ENCODE measurements at places on chromosomes 3 and 15. TPM values are rescaled to one million over a fixed set of nuclear protein-coding genes. Genes with fewer than 3 reads are reported as not detected.

DNA sequence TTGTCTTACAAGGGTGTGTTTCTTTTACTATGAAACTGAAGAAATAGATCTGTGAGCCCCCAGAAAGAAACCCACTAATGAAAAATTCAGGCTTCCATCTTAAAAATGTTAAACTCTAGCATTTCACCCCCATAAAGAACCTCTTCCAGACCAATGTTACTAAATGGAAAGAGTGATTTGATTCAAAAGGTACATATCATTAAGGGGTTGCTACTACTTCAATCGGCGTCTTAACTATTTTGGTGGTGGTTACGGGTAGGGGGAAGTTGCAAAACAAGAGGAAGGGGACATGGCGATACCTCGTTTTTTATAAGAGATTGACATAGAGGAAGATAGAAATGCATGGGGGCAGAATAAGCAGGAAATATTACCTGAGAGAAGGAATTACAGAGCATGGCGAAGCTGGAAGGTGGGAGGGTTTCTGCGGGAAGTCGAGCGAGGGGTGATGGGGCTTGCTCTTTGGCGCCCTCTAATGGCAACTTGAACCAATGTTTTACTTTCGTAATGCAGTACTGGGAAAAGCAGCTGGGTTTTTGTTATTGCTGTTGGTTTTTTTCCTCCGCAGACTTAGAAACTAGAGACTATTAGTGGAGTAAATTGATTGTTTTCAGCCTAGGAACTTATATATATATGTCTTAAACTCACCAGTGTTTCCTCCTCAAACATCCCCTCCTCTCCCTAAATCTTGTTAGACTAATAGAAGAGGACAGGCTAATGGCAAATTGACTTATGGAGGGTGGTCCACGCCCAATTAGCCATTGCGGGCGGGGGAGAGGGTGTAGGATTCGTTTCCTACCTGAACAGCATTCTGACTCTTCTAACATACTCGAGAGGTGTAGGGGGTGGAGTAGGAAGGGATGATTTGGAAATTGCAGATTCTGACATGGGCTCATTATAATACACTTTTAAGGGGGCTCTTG, 11.3 kb upstream of the SOX2 start:
- peak; percentile 54 for DNase-seq

DNA sequence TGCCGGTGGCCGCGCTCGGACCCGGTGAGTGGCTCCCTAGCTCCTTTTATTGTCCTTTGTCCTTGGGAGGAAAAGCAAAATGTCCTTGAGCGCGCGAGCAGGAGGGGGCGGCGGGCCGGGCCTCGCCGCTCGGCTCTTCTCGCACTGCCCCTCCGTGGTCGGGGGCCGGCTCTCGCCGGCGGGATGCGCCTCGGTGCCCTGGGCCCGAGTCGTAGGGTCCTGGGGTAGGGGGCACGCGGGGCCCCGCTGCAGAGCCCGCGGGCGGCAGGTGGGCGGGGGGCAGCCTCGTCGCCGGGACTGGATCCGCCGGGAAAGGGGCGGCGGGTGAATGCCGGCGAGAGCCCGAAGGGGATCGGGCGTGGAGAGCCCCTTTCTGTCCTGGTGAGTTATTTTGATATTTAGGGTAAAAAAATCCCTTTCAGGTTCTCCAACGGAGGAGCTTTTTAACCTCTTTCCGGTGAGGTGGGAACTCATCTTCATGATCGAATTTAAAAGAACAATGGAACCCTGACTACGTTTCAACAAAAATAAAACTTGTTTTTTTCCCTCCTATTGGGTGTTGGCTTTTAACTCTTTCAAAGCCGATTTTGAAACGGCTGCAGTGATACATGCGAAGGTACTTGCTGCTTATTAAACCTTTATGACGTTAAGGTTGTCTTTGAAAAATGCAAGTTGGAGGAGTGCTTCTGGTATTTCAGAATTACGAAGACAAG, 16.8 kb upstream of the CHD2 start:
- peak; percentile 30 for DNase-seq

DNA sequence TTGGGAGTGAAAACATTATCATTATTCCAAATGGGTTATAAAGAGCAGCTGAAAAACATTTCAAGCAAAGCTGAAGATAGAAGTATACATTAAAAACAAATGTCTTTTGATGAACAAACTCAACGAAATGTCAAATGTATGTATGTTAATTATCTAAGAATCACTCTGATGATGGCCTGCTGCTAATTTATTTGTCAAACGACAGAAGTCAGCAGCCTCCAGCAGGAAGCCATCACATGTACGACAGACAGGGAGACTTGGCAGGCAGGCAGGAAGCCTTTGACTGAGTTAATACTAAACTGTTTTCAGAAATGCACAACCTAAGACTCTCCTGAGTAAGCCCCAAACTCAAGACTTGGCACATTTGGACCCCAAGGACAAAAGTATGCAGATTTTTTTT, 491.1 kb downstream of the ZNF385D start:
- no peak for DNase-seq

GRCh38 chr3:32452009-32452408, 50.6 kb downstream of the CMTM6 start:
- no peak for DNase-seq

DNA sequence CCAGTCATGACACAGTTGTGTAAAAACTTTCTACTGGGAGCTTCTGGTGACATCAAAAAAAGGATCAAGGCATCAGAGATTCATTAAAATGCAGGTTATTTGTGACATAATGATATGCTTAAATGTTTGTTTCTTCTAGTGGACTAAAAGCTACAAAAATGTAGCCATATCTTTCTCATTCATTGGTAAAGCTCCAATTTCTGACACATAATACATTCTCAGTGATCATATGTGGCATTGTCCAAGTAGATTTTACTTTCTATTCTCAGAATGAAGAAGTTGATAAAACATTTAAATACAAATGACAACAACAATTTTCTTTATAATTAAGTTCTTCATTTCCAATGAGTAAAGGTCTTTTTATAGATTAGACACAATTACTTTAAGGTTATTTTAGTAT, 71.0 kb upstream of the ARHGEF26 start:
- no peak for DNase-seq

PDCD6IP gene
- total RNA-seq = 133 TPM

- DNase-seq = no peak
Observed at GRCh38 chr15:71808311-71809020, 1.9 kb upstream of the NR2E3 start.

- DNase-seq = no peak
Observed at GRCh38 chr3:188578576-188579363, 424.8 kb downstream of the LPP start.

ARHGAP31 gene
- 0.84 TPM for total RNA-seq

GRCh38 chr3:37249294-37249693, 74.9 kb upstream of the LRRFIP2 start:
- DNase-seq = no peak

CCR9 gene
- total RNA-seq = not detected

GRCh38 chr15:31032961-31033371, 41.5 kb upstream of the MTMR10 start:
- no peak for DNase-seq

GRCh38 chr15:82533801-82534200, 6.5 kb downstream of the RPS17 start:
- no peak for DNase-seq

RTP3 gene
- not detected for total RNA-seq

DNA sequence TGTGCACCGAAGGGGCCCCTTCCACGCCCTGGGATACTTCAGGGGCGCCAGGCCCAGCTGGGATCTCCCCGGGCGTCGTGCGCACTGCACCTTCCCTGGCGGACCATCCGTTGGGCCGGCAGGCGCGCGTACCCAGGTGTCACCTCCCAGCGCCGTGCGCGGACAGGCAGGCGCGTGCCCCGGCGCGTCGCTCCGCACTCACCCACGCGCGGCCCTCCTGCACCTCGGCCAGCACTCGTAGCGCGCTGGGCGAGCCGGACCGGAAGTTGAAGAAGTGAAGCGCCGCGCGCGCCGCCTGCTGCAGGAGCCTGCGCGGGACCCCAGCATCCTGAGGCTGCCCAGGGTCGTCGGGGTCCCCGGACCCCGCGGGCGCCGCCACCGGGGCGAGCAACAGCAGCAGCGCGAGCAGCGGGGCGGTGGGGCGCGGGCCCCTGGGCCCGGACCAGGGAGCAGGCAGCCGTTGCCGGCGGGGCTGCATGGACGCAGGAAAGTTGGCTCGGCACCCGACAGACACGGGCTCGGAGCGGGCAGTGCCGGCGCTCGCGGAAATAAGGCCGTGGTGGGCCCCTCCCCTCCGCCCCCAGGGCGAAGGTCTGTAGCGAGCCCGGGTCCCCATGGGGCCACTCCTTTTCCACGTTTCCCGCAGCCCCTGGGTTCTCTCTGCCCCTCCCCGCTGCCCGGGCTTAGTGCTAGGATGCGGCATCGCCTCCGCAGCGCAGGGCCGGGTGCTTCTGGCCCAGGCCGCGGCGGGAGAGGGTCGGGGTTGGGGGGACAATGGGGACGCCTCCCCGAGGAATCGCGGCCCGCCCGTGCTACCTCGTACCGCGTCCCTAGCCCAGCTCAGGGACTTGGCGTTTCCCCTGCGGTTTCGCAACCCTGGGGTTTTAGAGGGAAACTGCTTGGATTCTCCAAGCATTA, at the start of gene RARRES1:
Gene RARRES1 (minus strand): TSS at position 520 of the 918 bp plus-strand sequence. CDS start 42 bp downstream, at position 478.
- peak; percentile 51 for DNase-seq

DNA sequence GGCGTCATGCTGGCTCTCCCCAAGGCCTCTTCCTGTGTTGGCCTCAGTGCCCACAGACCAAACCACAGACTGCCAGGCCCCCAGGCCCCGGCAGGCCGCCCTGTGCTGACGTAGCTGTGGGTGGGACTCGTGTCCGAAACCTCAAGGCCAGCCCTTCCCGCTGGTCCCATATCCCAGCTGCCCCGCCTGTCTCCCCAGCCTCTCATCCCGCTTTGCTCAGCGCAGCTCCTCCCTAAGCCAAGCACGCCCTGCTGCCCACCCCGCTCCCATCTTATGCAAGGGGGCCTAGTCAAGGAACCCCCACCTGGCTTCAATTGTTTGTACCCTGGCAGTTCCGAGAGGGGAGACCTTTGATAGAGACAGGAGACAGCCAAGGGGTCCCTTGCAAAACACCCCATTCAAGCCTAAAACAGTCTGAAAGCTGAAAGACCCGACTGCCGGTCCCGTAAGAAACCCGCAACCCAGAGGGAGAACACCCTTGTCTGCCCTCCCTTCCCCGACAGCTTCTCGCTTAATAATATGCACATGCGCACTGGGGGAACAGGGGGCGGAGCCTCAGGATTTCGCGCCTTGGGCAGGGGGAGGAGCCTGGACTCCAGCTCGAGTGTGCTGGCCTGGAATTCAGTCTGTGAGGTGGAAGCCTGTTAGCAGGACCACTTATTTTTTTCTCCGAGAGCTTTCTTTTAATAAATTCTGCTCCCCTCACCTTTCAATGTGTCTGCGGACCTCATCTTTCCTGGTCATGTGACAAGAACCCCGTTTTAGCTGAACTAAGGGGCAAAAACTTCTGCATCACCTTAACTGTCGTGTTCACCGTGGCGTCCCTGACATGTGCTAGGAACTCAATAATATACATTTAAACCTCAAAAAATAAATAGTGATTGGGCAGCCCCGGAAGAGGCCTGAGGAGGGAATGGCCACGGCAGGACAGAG, 17.2 kb downstream of the TNFAIP8L3 start:
- DNase-seq = peak; percentile 31

GRCh38 chr3:160755776-160756304, at the start of gene PPM1L:
TSS of gene PPM1L (plus strand) at chr3:160756231.
- DNase-seq = peak; percentile 50

- DNase-seq = no peak
Observed at GRCh38 chr15:38378161-38378560, 75.8 kb upstream of the FAM98B start.

EPHA3 gene
- 0.17 TPM for total RNA-seq

CCDC9B gene
- 0.11 TPM for total RNA-seq

DNA sequence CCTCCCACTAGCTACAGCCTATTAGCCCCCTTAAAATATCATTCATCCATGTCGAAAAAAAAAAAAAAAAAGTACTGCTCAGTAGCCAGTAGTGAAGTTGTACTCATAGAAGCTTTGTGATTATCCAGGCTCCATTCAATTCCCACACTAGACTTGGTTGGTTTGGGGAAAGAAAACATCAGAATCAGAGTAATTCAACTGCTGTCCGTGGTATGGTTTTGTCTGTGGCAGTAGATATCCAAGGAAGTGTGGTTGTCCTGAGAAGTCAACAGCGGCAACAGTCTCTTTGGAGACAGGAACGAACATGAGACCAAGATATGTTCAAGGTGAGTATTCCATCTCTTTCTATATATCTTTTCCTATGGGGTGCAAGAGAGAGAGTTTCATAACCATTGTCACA, 99.2 kb downstream of the GOLIM4 start:
- DNase-seq = no peak

GRCh38 chr3:11514191-11514821, 129.4 kb downstream of the VGLL4 start:
- DNase-seq = no peak

GOLGA8N gene
- total RNA-seq = 0.69 TPM

- no peak for DNase-seq
Observed at GRCh38 chr3:160676547-160677303, at the start of gene ARL14. TSS of gene ARL14 (plus strand) at chr3:160677160. CDS start at chr3:160677347, 187 bp downstream.

GRCh38 chr3:38823722-38824121, 7.7 kb upstream of the SCN10A start:
- DNase-seq = no peak

CPNE9 gene
- 0.69 TPM for total RNA-seq

SERF2 gene
- 612 TPM for total RNA-seq

All from progenitor cell of endocrine pancreas (in vitro differentiated cells).